Breast epithelium (tissue), 4 donors: ENCODE measurements at places on chromosomes 2 and 18. TPM values are rescaled to one million over a fixed set of nuclear protein-coding genes. Genes with fewer than 3 reads are reported as not detected.
A peak's percentile ranks its signal among the peaks of the same experiment; 100 is the strongest.

DNA sequence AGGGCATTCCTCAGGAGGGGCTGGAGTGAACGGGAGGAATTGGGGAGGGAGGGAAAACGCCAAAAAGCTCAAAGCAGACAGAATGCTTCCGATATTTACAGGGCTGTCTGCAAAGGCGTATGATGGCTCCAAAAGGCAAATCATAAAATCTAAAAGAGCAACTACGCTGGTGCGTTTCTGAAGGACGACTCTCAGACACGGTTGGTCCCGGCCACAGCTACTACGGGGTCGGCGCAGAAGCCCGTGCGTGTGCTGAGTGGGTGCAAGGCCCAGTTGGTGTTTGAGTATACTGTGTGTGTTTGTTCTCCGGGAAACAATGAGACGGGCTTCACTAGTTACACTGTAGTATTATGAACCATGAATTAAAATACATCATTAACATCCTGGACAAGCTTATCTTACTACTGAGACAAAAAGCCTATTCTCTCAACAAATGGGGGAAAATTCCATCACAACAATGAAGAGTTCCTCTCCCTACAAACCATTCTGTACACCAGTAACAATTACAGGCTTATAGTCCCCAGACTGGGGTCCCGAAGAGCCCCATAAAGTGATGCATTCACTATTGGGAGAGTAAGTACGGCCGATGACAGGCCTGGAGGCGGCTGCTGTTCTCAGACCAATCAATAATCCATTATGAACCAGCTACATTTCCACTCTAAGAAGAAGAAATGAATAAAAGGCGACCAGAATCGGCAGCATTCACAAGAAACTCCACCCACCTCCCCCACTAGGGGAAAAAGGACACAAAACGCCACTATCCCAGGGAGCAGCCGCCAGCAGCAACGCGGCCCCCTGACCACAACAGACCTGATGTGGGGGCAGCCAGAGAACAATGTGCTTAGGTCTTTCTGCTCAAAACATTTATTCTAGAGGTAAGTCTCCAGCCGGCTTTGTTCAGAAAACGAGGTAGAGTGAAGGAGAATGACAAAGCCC is 43.4 kb downstream of the ZNF516 start:
- DNase-seq = peak; percentile 15
- peaks cover 3% of the 10 kb centered on the region for H3K4me1 ChIP-seq
- H3K27ac ChIP-seq = peak overlapping the region; percentile 94
- H3K36me3 ChIP-seq = no peaks in the 10 kb centered on the region

Gene PIEZO2
- 1.9 TPM for total RNA-seq

Gene ME2
- 37.8 TPM for total RNA-seq

GRCh38 chr18:2916184-2916583 is 69.4 kb downstream of the EMILIN2 start:
- no peak for DNase-seq
- peaks cover 5% of the 10 kb centered on the region for H3K36me3 ChIP-seq
- no peak overlapping the region for H3K4me3 ChIP-seq
- H3K27ac ChIP-seq = peak overlapping the region; percentile 10
- no peaks in the 10 kb centered on the region for H3K4me1 ChIP-seq
- no peaks in the 10 kb centered on the region for H3K27me3 ChIP-seq

DNA sequence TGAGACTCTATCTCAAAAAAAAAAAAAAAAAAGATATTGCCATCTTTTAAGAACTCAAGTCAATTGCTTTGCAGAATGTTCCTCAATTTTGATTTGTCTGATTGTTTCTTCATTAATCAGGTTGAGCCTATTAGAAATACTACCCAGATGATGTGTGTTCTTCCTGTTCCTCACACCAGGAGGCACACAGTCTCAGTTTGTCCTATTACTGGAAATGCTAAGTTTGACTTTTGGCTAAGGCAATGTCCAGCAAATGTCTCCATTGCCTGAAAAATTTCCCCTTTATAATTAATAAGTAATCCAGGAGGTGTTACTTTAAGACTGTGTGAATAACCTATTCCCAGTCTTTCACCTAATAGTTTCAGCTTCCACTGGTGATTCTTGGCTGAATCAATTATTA is 28.4 kb downstream of the BOLA3 start:
- no peaks in the 10 kb centered on the region for H3K4me1 ChIP-seq
- no peaks in the 10 kb centered on the region for H3K36me3 ChIP-seq
- H3K4me3 ChIP-seq = no peak overlapping the region
- no peak for DNase-seq

DNA sequence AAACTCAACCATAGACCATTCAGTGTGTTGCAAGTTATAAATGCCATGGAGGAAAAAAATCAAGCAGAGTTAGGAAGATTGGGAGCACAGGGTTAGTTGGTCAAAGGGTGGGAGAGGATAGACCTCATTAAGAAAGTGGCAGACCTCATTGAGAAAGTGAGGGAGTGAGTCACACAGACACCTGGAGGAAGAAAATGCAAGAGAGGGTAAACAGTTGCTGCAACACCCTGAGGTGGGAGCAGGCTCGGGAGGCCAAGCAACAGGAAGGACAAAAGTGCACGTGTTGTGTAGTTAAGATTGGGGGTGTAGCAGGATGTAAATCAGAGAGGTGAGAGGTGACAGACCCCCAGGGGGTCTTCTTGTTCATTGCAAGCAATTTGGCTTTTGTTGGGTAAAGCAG is 6.4 kb downstream of the IL1RL1 start:
- DNase-seq = no peak
- H3K4me3 ChIP-seq = no peak overlapping the region
- H3K4me1 ChIP-seq = no peaks in the 10 kb centered on the region
- H3K36me3 ChIP-seq = no peaks in the 10 kb centered on the region
- no peaks in the 10 kb centered on the region for H3K27me3 ChIP-seq
- H3K27ac ChIP-seq = no peak overlapping the region

DNA sequence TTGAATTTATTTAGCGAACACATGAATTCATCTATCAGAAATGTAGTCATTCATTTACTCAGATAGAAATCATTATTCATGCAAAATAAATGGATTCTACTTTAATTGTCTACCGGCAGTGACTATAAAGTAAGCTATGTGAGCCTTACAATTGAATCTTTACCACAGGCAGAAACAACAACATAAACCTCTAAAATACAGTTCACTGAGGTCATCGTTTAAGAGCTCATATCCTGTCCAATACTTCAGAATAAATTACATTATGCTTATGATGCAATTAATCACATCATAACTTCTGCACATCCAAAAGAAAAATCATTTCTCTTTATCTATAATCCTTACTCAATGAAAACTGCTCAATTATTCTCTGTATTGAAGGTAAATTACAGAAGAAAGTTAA is 244.7 kb downstream of the HNMT start:
- no peak for DNase-seq
- H3K4me1 ChIP-seq = no peaks in the 10 kb centered on the region
- no peak overlapping the region for H3K27ac ChIP-seq

DNA sequence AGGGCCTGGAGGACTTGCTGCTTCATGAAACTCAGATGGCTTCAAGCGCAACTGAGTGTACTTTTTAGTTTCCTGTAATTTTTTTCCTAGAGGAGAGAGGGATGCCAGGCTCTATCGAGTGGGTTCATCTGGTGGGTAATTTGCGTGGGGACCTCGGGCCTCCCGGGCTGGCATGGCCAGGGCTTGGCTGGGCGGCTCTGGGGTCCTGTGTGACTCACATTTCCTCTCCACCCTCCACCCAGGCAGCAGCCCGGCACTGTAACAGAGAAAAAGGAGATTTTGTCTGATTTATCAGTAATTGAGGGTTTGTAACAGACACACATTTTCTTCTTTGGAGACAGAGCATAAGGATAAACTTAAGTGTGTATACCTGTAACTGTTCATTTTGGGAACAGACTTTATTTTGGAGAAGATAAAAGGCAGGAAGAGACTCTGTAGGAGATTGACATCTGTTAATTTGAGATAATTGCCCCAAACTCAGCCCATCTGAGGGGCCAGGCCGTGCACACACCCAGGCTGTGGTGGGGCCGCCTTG is 64.3 kb downstream of the NFATC1 start:
- H3K36me3 ChIP-seq = no peaks in the 10 kb centered on the region
- peak overlapping the region; percentile 3 for H3K27ac ChIP-seq
- no peaks in the 10 kb centered on the region for H3K4me1 ChIP-seq

GRCh38 chr2:178477443-178478129 is 814 bp downstream of the FKBP7 start:
- no peak for DNase-seq
- peaks cover 6% of the 10 kb centered on the region for H3K4me1 ChIP-seq

DNA sequence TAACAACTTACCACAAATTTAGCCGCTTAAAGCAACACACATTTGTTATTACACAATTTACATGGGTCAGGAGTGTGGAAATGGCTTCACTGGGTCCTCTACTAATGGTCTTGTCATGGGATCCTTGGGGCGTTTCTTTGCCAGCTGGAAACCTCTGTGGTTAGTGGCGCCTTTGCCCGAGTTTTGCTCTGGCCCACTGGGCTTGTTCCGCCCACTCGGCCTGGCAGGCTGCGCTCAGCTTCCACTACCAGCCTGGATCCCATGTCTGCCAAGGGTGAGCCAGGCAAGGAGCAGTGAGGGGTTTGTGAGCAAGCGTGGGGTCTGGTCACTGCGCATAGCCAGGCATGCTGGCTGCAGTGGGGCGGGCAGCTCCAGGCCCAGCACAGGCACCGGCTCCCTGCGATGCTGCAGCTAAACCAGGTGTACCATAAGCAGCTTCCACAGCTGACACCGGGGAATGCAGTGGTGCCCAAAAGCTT is 16.2 kb upstream of the MBD2 start:
- H3K27ac ChIP-seq = peak overlapping the region; percentile 33
- H3K27me3 ChIP-seq = no peaks in the 10 kb centered on the region
- no peaks in the 10 kb centered on the region for H3K4me1 ChIP-seq
- DNase-seq = peak; percentile 36
- H3K36me3 ChIP-seq = no peaks in the 10 kb centered on the region
- no peak overlapping the region for H3K4me3 ChIP-seq

Gene UCN
- 4.6 TPM for total RNA-seq

GRCh38 chr18:48621240-48621639 is 82.4 kb downstream of the CTIF start:
- no peak overlapping the region for H3K27ac ChIP-seq
- H3K27me3 ChIP-seq = no peaks in the 10 kb centered on the region
- H3K4me1 ChIP-seq = no peaks in the 10 kb centered on the region

Gene STK11IP
- 11.2 TPM for total RNA-seq

DNA sequence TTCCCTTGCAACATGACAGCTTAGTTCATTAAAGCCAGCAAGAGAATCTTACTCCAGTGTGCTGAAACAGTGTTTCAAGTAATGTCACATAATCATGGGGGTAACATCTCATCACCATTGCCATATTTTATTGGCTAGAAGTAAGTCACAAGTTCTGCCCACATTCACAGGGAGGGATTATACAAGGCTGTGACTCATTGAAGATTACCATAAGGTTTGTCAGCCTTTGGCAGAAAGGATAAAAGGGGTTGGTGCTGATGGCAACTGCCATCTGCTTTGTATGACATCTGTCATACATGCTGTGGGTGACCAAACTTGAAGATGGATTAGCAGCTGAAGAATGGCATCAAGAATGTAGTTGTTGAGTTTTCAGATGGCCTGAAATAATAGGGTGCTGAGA is 61.2 kb downstream of the KCNE4 start:
- no peaks in the 10 kb centered on the region for H3K4me1 ChIP-seq
- H3K4me3 ChIP-seq = no peak overlapping the region
- H3K27ac ChIP-seq = no peak overlapping the region

- H3K27me3 ChIP-seq = no peaks in the 10 kb centered on the region
- H3K27ac ChIP-seq = peak overlapping the region; percentile 56
- H3K36me3 ChIP-seq = no peaks in the 10 kb centered on the region
Measured at GRCh38 chr2:203636588-203637470, 69.6 kb upstream of the CD28 start.

Gene TXNDC2
- total RNA-seq = 0.16 TPM

Gene MC5R
- total RNA-seq = not detected

Gene FSHR
- not detected for total RNA-seq

Gene DPP10
- total RNA-seq = 0.33 TPM

GRCh38 chr2:58701688-58702301 is 460.7 kb upstream of the FANCL start:
- H3K27ac ChIP-seq = peak overlapping the region; percentile 48
- H3K4me3 ChIP-seq = no peak overlapping the region
- no peaks in the 10 kb centered on the region for H3K4me1 ChIP-seq
- DNase-seq = no peak
- H3K36me3 ChIP-seq = no peaks in the 10 kb centered on the region
- H3K27me3 ChIP-seq = no peaks in the 10 kb centered on the region

DNA sequence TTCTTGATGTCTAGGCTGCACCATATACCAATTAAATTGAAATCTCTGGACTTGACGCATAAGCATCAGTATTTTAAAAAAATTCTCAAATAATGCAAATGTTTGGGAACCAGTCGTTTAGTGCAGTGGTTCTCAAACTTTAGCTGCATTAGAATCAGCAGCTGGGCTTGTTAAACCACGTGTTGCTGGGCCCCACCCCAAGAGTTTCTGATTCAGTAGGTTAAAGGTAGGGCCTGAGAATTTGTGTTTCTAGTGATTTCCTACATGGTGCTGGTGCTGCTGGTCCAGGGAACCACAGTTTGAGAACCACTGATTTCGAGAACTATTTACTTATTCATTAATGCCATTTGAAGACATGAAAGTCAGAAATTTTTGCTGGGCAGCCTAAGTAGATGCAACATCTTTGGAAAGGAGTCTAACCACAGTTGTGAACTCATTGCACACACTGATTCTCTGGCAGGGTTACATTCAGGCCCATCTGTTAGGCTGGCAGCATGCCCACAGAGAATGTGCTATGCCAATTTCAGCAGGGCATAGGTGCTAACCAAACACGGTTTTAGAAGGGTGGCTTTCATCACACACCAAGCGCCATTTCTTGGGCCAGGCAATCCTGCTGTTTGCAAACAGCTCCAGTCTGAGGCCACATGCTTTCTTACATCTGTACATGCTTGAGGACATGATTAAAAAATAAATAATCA is 26.4 kb upstream of the ATP5MC3 start:
- no peak overlapping the region for H3K27ac ChIP-seq
- H3K36me3 ChIP-seq = no peaks in the 10 kb centered on the region
- H3K27me3 ChIP-seq = no peaks in the 10 kb centered on the region
- H3K4me3 ChIP-seq = no peak overlapping the region

Gene RAPH1
- 62.3 TPM for total RNA-seq

- peaks cover 8% of the 10 kb centered on the region for H3K4me1 ChIP-seq
- peak overlapping the region; percentile 91 for H3K27ac ChIP-seq
- H3K27me3 ChIP-seq = no peaks in the 10 kb centered on the region
- H3K4me3 ChIP-seq = peak overlapping the region; percentile 99
- no peak for DNase-seq
Measured at GRCh38 chr2:233252227-233252626, 754 bp downstream of the ATG16L1 start.

DNA sequence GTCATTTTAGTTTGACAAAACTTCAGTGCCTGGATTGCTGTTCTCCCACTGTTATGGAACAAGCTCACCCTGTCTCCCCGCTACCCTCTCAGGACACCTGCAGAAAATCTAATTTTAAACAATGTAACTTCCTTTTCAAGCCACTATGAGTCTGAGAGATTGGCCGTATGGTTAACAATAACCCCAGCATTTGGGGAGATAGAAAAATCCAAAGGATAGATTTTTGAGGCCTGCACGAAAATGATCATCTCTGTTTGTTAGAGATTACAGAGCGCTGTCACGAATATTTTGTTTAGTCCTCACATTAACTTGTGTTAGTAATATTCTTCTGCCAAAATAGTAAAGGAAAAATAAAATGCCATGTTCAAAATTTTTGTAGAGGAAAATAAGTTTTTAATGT is 24.7 kb downstream of the CAB39 start:
- H3K27me3 ChIP-seq = no peaks in the 10 kb centered on the region
- no peaks in the 10 kb centered on the region for H3K36me3 ChIP-seq

- no peaks in the 10 kb centered on the region for H3K4me1 ChIP-seq
- DNase-seq = no peak
- H3K27me3 ChIP-seq = no peaks in the 10 kb centered on the region
- H3K4me3 ChIP-seq = no peak overlapping the region
- no peak overlapping the region for H3K27ac ChIP-seq
Measured at GRCh38 chr2:177328056-177328455, 63.5 kb upstream of the NFE2L2 start.

Gene CD8B2
- 0.29 TPM for total RNA-seq
